Stimulated activated CD8-positive, alpha-beta memory T cell treated with anti-CD3 and anti-CD28 coated beads, Interleukin-15, amount 100 ng/mL, for 24 hours (primary cell): ENCODE measurements at places on chromosomes 2 and 18.

DNA sequence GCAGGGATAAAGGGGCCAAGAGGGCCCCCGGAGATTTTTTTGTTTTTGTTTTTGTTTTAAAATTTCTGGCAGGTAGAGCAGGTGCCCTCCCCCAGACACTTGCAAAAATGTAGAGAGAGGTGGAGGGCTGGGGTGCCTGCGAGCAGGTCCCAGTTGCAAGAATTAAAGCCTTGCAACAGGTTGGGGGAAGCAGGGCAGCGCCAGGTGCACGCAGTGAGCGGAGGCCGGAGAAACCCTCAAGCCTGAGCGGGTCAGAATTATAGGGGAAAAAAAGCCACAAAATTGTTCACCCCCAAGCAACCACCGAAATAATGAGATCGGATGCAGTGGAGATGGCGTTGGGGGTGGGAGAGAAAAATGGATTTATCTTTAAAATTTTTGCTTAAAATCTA lies 527 bp downstream of the IGFBP5 start:
- no peak for DNase-seq

DNA sequence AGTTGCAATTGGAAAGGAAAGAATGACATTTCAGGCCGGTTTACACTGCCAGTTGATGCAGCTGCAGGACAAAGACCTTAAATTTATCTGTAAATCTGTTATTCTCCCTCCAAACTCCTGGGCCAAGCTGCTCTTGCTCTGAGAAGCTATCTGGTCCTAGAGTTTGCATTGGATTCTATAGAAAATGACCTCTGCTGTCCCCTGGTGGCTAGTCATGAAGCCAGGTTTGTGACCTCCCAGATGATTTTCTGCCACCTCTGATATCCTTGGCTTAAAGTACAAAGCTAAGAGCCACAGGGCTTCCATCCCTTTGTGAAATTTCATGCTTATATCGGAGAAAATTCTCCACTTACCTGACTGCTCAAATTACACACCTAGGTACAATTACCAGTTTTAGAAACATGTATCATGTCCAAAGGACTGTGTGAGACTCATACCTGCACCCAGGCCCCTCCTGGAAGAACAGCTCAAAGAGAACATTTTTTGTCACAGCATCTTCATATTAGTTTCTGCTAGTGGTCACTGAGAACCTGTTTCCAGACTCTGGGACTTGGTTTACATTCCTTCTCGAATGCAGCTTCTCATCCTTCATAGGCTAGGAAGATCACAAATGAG lies 28.9 kb upstream of the IER3IP1 start:
- no peak for DNase-seq

- no peak for DNase-seq
Observed at GRCh38 chr18:11047156-11047555, 102.2 kb downstream of the PIEZO2 start.

- no peak for DNase-seq
Observed at GRCh38 chr2:186605041-186605440, 15.2 kb downstream of the ITGAV start.

- no peak for DNase-seq
Observed at GRCh38 chr18:5197032-5197434, at the start of gene AKAIN1. Gene AKAIN1 (minus strand): TSS chr18:5197257. CDS start chr18:5197053, 204 bp downstream.

DNA sequence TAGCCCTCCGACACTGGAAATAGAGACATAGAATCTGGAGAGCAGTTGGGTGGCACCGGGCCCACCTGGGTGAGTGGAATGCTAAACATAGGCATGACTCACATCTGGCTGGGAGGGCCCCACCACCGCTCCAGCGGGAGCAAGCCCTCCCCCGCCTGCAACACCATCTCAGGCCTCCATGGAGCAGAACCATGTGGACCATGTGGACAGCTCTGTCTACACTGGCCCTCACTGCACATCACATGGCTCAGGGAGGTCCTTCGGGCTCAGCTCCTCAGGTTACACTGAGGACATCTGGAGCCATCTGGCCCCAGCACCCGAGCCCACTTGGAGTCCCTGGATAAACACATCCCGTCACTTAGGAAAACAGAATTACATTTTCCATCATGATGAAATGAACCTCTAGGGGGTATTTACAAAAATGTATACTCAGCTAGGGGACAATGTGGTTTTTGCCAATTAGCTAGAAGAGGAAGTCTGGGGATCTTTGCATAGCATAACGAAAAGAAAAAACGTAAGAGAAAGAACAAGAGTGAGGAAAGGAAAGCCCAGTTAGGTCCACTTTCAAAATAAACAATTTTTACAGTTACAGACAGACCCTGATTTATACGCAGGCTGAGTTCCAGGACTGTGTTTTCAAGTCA lies 30.7 kb upstream of the MLPH start:
- DNase-seq, result no peak

DNA sequence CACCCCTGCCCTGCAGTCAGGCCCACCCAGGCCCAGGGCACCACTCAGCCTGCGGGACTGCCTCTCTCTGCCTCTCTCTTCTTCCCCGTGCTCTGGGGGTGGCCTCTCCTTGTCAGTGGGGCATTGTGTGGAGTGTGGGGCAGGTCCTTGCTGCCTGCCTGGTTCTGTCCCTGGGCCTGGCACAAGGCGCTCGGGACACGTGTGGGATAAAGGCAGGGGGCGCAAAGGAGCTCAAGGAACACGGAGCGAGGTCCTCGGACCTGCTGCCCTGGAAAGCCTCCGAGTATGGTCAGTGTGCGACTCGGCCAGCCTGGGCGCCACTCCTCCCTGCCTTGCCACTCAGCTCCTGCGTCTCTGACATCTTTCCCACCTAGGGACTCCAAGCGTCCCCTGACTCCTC lies 262.2 kb downstream of the HDAC4 start:
- no peak for DNase-seq

DNA sequence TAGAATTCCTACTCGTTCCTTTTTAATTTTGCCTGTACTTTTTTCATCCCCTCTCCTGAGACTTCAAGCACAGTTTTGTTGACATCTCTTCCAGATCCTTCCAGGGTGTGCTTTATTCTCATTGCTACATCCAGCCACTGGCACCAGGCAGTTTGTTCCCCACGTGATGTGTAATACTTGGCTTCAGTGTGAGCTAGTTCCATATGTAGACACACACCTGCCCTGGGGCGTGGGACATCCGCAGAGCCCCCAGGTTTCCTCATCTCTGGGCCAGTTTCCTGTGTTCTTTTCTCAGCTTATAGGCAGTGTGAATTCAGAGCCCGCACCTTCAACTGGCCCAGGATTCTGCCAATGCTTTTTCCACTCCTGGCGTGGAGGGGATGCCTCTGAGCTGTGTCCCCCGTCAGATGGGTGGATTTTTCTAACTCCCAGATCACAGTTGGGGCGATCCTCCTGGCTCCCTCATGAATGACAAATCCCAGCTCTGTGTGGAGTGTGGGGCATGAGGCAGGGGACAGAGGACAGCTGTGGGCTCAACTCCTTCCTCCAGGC lies 46.6 kb downstream of the DIPK1C start:
- no peak for DNase-seq

DNA sequence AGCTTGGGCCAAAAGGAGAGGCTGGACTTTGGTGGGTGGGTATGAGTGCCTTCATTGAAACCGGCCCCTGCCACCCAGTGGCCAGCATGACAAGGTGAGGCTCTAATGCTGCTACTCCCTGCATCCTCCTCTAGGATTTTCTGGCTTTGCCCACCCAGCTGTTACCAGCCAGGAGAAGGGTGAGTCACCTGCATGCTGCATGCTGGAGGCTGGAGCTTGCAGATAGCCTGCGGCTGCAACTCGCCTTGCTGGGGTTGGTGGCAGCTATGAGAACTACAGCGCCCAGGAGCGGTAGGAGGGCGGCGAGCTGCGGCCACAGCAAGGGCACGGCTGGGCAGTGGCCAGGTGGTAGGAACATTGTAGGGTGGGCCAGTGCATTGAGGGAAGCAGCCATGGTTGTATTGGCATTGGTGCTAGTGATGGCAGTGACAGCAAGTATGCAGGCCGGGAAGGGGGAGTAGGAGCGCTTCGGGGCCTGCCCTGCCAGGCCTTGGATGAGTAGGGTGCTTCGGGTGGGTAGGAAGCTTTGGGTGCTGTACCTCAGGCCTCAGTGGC lies 75.4 kb upstream of the SLC35G4 start:
- DNase-seq, result no peak

- DNase-seq, result no peak
Observed at GRCh38 chr18:28657961-28658360, 481.0 kb upstream of the CDH2 start.

- DNase-seq, result no peak
Observed at GRCh38 chr18:49344096-49344495, 116.3 kb downstream of the DYM start.

DNA sequence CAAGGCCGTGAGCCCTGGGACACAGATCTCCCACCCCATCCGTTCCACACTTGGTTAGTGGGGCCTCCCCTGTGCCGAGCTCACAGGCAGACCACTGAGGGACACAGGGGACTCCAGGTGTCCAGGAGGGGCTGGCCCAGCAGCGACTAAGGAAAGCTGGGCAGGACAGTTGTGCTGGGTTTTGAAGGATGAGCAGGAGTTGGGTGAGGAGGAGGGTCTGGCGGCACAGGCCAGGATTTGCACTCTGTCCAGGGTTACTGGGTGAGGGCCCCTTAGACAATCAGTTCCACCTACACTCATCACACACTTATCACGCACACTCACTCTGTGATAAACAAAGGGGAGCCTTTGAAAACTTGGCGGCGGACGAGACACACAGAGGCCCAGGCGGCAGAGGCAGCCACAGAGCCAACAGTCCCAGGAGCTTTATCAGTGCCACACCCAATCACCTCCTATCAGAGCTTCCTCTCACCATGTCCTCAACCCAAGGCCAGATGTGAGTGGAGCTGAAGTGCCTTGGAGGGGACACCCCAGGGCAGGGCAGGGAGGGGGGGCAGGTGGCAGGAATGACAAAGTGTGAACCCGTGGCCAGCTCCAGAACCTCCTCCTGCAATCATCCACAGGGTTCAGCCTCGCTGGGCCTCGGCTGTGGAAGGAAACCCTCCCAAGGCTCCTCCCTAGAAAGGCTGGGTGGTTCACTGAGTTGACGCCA lies 26.6 kb downstream of the BIN1 start:
- no peak for DNase-seq

GRCh38 chr2:229201521-229201920 lies 69.6 kb downstream of the PID1 start:
- no peak for DNase-seq

- DNase-seq, result no peak
Observed at GRCh38 chr2:161049559-161049958, 110.7 kb upstream of the TANK start.

DNA sequence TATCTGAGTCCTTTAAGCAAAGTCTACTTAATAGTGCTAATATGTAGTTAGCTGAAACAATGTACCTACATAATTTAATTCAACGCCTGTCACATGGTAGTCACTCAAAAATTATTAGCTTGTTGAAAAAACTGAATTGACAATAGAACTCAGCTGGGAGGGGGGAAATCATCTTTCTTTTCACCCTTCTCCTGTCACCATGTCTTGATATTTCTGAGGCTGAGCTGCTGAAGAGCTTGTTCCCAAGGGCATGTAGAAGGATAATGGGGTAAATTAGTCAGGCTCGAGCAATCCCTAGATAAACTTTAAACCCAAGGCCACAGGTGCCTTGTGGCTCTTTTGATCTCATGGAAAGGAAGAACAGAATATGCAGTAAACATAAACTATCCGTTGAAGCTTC lies 339.6 kb upstream of the LRATD1 start:
- DNase-seq, result no peak

- DNase-seq, result no peak
Observed at GRCh38 chr2:100146657-100146960, 4.2 kb upstream of the AFF3 start.

- no peak for DNase-seq
Observed at GRCh38 chr2:127414638-127415592, 3.3 kb upstream of the PROC start.

- DNase-seq, result no peak
Observed at GRCh38 chr2:239203443-239204135, 197.2 kb downstream of the HDAC4 start.

GRCh38 chr2:28134262-28134812 lies 243.8 kb downstream of the BABAM2 start:
- no peak for DNase-seq

- no peak for DNase-seq
Observed at GRCh38 chr18:49853436-49853835, 40.1 kb upstream of the ACAA2 start.

DNA sequence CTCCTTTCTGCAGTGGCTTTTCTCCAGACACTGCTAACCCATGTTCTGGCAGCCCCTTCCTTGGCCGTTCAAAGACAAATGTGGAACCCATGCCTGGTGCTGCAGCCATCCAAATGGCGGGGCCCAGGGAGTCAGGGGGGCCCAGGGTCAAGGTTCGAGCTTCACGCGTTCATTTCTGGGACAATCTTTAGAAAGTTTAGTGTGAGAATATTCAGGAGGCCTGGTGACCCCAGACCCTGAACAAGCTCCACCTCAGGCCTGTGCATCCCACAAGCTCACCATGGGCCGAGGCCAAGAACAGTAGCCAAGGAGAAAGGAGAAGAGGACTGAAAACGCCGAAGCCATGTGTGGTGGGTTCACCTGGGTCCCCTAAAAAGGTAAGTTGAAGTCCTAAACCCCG lies 54.4 kb downstream of the ANKMY1 start:
- DNase-seq, result no peak

- DNase-seq, result no peak
Observed at GRCh38 chr18:8757396-8757997, 52.1 kb downstream of the MTCL1 start.

DNA sequence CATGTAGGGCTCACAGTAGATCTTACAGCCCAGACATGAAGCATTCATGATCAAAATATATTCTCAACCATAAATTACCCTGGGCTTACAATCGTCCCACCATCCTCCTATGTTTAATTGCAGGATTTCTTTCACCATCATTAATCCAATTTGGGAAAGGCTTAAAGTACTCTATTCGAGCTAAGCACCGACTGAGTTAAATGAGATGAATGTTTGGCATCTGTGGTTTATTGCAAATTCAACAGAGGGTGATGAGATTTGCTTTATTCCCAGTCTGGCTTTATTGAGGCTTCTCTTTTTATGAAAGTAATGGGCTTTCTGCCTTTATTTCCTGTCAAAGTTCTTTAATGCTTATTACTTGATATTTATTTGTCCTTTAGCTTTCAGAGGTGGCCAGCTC lies 159.0 kb downstream of the METTL4 start:
- DNase-seq, result no peak

DNA sequence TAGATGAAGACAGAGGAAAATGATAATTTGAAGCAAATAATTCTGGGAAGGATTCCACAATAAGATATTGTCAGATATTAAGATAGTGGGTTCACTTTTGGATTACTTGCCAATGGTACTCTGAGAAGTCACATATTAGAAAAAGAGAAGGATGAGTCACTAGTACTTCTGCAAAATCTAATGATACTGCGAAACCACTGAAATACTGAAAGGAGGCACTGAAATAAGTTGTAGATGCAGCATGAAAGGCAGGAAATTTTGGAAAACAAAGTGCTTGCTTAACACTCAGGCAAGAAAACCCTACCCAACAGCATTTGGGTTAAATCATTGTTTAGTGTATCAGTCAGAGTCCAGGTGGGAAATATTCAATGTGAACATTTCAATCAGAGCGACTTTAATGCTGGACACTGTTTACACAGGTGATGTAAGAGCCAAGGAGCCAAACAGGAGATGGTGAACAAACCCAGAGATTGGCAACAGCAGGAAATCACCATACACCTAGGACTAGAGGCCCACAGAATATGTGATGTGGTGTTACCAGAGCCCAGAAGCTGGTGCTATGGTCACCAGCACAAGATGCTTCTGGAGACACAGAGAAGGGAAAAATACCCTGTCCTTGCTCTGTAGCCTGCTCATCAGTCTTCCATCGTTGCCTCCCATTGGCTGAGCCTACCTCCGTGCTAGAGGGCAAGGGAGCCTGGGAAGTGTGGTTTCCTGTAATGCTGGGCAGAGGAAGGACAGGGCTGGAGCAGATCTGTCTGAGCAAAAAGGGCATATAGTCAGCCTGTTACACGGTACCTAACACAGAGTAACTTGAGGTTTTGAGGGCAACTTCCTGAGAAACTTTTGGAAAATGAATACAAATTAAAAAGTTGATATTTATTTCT lies 204.7 kb upstream of the ITGA4 start:
- DNase-seq, result no peak
